ENCODE measurements at places on chromosomes 5 and 9.
A peak's percentile ranks its signal among the peaks of the same experiment; 100 is the strongest.

DNA sequence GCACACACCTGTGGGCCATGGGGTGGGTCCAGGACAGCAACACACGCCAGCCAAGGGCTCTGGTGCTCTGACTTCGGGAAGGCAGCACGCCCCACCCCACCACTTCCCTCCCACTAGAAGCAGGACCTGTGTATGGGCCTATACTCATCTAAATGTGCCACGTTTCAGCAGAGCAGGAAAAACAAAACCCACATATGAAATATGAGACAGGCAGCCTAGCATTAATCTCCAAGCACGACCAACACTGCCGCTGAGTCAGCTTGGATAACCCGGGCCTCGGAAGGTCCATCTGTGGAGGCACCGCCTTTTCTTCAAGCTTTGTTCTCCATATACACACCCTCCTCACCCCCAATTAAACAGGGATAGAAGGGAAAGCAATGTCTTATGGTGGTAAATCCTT lies 203.1 kb downstream of the ROR2 start:
- DNase-seq: peak; percentile 72

- DNase-seq: no peak
These were observed 431.3 kb upstream of the ITGA1 start for GRCh38 chr5:52356311-52356918.

DNA sequence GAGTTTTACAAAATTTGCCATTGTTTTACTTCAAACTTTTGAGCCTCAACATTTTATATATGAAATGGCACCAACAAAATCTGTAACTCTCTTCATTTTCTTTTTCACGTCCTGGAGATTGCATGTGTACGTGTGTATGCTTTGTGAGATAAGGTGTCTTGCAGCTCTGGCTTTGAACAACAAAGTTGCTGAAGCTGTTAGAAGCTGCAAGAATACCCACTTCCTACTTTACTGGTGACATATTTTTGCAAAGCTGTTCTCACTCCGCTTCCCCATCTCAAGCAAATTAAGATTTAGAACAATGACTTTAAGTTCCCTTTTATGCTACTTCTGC lies 41.8 kb downstream of the FYB1 start:
- no peak for DNase-seq

DNA sequence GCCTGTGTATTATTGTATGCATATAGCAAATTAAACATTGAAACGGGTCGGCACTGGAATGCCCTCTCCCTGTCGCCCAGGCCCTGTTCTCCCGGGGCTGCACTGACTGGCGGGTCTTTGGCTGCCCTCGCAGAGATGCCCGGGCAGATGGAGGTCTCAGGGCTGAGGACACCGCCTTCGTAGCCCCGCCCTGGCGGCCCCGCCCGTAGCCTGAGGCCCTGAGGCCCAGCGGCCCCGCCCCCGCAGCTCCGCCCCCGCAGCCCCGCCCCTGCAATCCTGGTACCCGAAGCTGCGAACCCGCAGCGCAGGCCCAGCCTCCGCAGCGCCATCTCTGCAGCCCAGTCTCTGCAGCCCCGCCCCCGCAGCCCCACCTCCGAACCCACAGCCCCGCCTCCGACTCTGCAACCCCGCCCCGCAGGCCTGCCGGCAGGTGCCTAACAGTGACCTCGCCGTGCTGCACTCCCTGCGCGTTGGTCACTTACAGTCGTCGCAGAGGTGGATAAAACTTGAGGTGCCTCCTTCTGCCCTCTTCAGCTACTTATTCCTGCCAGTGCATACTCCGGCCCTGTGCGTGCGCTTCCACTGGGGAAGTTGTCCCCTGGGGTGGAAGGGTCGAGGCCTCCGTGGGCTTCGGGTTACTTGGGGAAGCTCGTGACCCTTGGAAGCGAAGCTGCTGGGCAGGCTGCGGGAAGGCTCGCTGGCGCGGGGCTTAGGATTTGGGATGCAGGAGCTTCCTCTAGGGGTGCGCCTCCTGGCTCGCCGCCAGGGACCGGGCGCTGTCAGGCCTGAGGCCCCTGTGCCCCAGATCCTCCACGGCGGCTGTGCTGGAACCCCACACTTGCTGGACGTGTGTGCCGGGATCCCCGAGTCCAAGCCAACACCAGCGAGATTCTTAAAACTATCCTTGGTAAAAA lies 72.3 kb downstream of the ICE1 start:
- DNase-seq: peak; percentile 51

DNA sequence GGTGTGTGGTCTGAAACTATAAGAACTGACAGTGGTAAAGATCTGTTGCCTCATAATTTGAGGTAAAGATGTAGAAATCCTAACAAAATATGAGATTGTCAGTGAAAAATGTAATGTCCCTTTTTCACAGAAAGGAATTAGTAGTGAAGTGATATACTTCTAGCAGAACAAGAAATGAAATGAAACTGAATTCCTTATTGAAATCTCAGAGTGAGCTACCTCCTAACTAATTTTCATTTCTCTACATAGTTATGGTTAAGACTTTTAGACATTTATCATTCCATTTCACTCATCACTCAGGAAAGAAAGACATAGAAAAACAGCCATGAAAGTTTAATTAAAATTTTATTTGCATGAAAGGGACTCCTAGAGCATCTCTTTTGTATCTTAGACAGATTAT lies 48.7 kb downstream of the TMEM174 start:
- peak; percentile 66 for DNase-seq

GRCh38 chr9:74281674-74282073 lies 215.5 kb upstream of the RORB start:
- no peak for DNase-seq

DNA sequence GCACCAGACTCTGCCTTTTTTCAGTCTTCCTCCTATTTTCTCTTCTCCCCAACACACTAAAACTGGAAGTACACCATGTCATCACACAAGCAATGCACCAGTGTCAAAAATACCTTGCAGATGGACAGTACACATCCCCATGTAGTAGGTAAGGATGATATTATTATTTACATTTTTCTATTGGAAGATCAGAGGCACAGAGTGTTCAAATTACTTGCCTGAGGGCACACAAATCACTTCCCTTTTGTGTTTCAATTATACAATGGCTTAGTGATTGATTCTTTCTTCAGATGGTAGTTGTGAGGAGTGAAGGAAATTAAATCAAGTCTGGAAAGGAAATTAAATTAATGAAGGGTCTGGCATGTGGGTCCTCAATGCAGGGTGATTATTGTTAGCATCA lies 39.6 kb downstream of the CTSL start:
- DNase-seq: no peak

- DNase-seq: peak; percentile 19
These were observed 9.8 kb downstream of the GCNT4 start for GRCh38 chr5:75042522-75042921.

DNA sequence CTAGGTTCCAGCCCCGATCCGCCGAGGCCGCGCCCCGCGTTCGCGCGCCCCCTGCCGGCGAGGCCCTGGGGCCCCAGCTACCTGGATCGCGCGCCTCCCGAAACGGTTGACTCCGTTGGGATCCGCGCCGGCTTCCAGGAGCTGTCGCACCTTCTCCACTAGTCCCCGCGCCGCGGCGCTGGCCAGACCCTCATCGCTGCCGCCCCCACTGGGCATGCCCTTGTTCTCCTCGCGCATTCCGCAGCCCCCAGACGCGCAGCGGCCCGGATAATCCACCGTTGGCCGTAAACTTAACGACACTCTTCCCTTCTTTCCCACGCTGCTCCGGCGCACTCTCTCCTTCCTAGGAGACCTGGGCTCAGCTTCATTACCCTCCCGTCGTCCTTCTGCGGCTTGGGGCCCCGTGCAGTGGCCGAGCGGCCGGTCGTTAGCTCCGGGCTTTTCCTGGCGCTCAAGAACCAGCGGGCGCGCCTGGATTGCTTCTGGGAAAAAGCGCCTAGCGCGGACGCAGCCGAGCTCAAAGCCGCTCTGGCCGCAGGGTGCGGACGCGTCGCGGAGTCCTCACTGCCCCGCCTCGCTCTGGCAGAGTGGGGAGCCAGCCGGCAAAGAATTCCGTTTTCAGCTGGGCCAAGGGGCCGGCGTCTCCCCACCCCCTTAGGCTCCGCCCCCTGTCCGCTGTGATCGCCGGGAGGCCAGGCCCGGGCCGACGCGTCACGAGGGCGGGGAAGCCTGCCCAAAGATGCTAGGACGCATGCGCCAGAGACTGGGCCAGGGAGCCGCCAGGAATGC lies at the start of gene CDKN2B:
CDKN2B (minus strand) TSS at position 589 of the 789 bp plus-strand sequence; CDS start at position 237, 352 bp downstream.
- peak; percentile 94 for DNase-seq

GRCh38 chr5:64958757-64959391 lies 190.1 kb downstream of the CWC27 start:
- peak; percentile 59 for DNase-seq

DNA sequence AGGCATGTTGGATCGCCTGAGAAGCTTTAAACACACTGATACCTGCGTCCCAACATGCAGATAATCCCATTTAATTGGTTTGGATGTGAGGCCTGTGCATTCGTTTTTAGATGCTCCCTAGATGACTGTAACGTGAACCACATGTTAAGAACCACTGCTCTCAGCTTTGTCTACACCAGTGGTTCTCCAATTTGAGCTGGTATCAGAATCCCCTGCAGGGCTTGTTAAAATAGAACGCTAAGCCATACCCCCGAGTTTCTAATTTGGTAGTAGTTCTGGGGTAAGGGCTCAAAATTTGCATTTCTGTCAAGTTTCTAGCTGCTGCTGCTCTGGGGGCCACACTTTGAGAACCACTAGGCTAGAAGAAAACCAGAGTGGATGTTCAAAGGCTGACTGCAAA lies 74.7 kb downstream of the S1PR3 start:
- no peak for DNase-seq

Measured in fibroblast of skin of right biceps (primary cell).